ENCODE measurements at places on chromosomes 13 and 19. TPM values are rescaled to one million over a fixed set of nuclear protein-coding genes. Genes with fewer than 3 reads are reported as not detected.

The IGFL3 gene
- not detected for total RNA-seq

The NDUFB7 gene
- 247 TPM for total RNA-seq

The ZNF473 gene
- total RNA-seq: 5.5 TPM

The WDR18 gene
- 45.9 TPM for total RNA-seq

The PEAK3 gene
- not detected for total RNA-seq

The LIM2 gene
- not detected for total RNA-seq

The NANOS3 gene
- not detected for total RNA-seq

The TPTE2 gene
- not detected for total RNA-seq

The EPSTI1 gene
- total RNA-seq: 2.4 TPM

The CLEC4G gene
- not detected for total RNA-seq
